Dermis microvascular lymphatic vessel endothelial cell (primary cell): ENCODE measurements at places on chromosomes 16 and 17.
A peak's percentile ranks its signal among the peaks of the same experiment; 100 is the strongest.

DNA sequence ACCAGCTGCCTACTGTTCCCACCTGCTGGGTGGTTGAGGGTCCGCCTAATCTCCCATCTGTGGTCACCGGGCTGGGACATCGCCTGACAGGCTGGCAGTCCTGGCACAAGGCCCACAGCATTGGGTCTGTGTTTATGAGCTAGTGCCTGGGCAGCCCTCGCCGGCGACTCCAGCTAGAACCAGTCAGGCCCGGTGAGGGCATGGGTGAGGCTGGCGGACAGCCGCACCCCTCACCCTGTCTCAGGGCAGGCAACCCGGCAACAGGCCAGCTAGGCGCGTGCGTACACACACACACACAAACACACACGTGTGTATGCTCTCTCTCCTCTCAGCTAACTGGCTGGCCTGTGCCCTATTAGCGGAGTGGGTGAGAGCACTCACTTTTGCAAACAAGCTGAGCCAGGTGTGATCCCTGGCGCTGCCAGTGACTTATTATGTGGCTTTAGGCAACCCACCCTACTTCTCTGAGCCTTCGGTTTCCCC, 10.4 kb downstream of the HSD11B2 start:
- DNase-seq, result no peak

DNA sequence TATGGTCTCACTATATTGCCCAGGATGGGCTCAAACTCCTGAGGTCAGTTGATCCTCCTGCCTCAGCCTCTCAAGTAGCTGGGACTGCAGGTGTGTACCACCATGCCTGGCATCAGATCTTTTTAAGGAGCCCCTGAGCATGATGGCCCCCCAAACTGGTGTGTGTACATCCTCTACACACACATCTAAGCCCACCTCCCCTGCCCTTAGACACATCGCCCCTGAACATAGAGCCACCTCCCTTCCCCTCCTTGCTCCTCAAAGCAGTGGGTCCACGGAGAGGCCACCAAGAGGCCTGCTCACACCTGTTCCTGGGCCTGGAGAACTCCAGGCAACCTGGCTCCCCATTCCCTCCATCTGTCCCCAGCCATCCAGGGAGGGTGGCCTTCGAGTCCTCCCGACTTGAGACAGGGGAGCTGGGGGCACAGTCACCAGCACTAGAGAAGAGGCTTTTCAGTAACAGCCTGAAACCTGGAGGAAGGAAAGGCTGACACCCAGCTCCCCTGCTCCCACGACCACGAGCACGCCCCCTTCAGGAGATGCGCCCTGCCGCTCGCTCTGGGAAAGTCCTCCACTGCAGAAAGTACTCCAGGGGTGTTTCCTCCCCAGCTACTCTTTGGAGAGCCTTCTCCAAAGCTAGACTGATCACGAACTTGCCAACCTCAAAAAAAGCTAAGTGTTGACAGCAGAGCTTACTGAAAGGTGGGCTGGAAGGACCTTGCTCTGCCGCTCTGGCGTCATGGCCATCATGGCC, 12.6 kb upstream of the PRR29 start:
- DNase-seq, result no peak

- DNase-seq, result no peak
Measured at GRCh38 chr17:19725486-19725885, 9.1 kb upstream of the SLC47A2 start.

GRCh38 chr16:77324729-77325128, 110.1 kb downstream of the ADAMTS18 start:
- DNase-seq, result no peak

GRCh38 chr16:57732037-57732436, 3.5 kb upstream of the KATNB1 start:
- no peak for DNase-seq

- no peak for DNase-seq
Measured at GRCh38 chr17:70099294-70099693, 24.3 kb downstream of the KCNJ16 start.

- DNase-seq, result peak; percentile 65
Measured at GRCh38 chr16:75251280-75252048, at the start of gene BCAR1. Gene BCAR1, minus strand, starts transcription at chr16:75251624. Its CDS starts 142 bp downstream, at chr16:75251482.

DNA sequence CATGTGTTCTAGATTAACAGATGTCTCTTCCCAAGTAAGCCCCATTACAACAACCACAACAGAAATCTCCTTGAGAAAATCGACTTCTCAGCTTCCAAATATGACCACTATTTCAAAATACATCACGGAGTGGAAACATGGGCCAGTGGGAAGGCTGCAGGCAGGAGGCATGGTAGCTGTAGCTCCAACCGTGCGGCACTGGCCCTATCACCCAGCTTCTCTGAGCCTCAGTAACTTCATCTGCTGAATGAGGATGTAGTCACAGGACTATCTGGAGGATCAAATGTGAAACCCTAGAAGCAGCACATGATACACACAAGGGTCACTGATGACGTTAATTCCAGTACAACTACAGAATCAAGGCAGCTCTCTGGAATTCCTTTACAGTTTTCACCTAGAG, 112.2 kb downstream of the VPS53 start:
- DNase-seq, result no peak
